GM12865 (cell line): ENCODE measurements at places on chromosomes 7 and 10.

- DNase-seq = no peak
Measured at GRCh38 chr10:98097616-98098015, 36.8 kb upstream of the R3HCC1L start.

DNA sequence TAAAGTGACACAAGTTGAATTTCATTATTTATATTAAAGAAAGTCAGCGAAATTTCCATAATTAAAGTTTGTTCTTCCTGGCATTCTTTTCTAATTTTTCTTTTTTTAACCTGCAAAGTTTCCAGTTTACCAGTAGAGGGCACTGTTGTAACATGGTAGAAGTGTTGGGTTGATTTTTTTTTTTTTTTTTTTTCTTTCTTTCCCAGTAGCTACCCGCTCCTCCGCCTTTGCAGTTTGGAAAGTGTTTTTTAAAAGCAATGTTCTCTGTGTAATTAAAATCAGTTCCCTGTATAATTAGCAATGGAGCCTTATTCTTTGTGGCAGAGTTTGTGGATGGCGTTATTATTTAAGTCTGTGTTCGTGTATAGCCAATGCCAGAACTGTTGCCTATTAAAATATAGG, 53.7 kb downstream of the TAF3 start:
- DNase-seq = peak; percentile 7

DNA sequence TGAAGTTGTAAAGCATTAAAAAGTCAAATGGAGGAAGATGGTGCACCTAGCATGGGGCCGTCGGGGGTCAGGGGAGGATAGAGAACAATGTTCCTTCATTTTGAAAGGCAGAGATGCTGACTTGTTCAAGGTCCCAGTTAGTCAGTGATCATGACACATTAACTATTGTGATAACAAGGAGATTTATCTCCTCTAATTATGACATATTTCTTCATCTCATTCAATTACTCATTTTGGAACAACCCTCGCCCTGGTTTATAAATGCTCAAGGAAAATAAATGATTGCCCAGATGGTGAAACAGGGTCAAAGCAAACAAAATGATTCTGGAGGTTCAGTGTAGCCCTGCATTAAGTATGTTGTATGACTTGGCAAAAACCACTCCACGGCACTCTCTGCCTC, 106.2 kb downstream of the ITIH5 start:
- no peak for DNase-seq

DNA sequence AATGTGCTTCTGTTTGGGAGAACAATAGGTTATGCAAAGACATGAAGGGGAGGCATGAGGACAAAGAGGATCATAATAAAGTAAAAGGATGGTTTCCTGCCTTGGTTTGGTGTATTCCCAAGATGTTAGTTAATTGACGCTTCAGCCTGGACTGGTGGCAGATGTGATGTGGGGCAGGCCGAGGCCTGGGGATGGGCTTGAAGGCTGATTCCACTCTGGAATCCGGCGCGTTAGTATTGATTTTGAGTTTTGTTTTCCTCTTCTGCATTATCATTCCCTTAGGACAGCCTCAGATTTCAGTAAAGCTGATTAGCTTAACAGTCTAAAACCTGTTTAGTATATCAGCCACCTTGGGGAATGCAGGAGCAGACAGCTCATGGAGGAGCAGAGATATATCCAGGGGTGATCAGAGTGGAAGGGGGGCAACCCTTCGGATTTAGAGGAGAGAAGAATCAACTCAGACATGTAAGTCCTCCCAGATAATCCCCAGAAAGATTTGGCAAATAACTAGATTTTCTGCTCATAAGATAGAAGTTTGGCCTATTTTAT, 159.8 kb upstream of the MTPN start:
- no peak for DNase-seq

- DNase-seq = no peak
Measured at GRCh38 chr10:121326905-121327304, 271.3 kb downstream of the FGFR2 start.

DNA sequence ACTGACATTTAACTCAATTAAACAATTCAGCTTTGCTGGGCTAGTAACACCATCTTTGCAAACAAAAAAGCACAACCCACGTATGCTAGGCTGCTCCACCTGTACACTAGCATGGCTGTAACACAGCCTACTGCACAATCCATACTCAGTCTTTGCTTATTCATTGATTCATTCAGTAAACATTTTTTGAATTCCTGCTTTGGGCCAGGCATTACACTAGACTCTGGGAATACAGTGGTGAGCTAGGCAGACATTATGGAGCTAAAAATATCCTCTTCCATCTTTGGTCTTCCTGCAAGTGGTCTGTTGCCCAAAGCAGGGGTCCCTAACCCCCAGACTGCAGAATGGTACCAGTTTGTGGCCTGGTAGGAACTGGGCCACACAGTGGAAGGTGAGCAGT, 9.9 kb downstream of the CNNM1 start:
- no peak for DNase-seq

DNA sequence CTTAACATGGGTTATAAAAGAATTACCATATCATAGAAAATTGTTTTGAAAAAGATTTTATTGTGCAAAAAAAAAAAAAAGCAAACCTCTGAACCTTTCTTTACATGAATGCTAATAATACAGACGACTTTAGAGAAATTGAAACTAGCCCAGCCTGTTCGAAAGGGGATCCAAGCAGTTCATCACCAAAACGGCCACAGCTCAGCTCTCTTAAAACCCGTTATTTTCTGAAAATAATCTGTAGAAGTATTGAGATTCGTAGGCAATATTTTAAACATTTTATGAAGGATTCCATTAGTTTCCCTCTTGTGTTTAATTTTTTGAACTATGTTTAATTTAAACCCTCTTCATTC, 9.9 kb upstream of the GSAP start:
- DNase-seq = peak; percentile 69

DNA sequence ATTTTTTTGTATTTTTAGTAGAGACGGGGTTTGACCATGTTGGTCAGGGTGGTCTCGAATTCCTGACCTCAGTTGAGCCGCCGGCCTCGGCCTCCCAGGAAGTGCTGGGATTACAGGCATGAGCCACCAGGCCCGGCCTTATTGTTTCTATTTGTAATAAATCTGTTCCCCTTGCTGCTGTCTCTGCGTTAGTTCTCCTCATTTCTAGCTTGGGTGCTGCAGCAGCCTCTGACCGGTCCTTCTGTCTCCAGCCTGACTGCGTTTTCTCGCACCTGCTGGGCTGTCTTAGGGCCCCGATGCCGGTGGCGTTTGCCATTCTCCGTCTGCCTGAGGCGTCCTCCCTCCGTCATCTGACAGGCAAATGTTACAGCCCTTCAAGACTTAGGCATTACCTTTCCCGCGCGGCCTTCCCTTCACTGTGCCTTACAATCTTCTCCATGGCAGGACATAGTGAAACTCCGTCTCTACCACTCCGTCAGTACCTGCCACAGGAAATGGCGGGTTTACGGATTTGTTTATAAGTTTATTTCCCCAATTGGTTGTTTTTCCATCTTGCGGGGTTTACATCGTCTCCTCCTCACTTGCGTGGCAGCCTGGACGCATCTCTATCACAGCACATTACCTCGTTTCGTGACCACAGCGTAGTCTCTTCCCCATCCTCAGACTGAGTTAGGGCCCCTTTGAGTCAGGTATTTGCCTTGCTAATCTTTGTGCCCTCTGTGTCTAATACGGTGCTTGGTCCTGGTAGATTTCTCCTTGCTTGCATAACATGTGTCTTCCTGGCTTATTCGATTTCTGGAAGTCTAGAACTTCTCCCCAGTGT, 2.3 kb upstream of the GIMAP8 start:
- peak; percentile 25 for DNase-seq

DNA sequence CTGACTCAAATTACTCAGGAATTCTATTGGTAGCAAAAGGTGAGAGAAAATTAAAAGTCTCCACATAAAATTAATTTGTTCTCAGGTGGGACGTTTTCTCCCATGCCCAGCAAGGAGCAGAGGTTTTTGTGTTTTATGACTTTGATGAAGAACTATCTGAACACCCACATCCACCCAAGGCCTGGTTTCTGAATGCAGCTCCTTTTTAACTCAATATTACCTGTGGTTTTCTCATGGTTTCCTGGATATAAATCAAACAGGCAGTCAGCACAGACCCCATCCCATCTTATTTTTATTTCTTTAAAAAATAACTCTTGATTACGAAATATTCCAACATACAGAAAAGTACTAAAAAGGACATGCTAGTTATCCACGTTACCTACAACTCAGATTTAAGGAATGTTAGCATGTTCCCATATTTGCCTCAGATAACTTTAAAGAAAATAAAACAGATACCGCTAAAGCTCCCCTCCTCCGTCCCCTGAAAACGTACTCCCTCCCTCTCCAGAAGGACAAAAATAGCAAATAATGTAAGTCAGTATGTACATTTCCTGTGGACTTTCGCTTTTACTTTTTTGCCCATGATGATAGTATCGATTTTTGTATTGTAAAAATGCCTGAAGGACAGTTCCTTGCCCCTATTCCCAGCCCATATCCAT, 43.4 kb downstream of the GLI3 start:
- DNase-seq = no peak

GRCh38 chr7:36904101-36904500, 179.8 kb upstream of the AOAH start:
- DNase-seq = no peak

DNA sequence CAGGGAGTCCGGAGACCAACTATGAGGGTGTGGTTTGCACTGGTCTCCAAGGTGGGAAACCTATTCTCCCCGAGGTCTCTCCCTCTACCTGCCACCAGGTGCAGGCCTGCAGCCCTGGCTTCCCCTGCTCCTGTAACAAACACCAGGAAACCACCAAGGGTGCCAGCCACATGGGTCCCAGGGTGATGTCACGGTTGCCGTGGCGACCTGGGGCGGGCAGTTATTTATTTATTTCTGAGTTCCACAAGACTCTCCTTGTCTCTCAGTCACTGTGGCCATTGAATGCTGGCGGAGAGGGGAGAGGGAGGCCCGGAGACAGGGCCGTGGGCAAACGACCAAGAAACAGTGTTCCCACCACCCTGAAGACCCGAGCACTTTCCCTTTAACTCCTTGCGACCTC, 27.0 kb downstream of the MMD2 start:
- peak; percentile 9 for DNase-seq

GRCh38 chr10:126052171-126052570, 155.8 kb downstream of the FANK1 start:
- DNase-seq = no peak

DNA sequence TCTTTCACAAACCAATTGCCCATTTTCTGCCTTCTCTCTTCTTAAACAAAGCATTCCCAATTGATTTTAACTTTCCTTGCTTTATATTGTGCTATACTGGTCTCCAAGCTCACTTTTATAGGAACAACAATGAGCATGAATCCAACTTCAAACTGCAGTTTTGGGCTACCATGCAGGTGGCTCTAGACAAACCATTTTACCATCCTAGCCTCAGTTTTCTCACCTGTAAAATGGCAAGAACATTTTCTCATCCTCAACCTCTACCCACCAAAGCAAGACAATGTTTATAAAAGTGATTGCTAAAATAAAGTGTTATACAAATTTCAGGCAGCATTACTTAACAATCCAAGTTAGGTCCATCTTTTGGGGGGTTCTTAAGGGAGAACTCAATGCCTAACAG, 66.8 kb upstream of the ASAH2 start:
- DNase-seq = no peak

DNA sequence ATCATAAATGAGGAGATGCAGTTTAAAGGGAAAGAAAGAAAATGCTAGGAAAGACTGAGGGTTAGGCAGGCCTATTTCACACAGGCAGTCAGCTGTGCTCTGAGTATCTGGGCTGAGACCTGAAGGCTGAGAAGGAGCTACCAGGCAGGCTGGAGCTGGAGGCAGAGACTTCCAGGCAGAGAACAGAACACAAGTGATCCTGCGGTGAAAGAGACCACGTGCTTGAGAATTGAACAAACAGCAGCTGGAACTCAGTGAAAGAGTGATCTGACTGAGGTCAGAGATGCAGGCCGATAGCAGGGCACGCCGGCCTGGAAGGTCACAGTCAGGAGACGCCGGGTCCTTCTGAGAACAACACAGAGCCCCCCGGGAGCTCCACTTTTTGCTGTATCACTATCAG, 147.8 kb downstream of the ADAM12 start:
- no peak for DNase-seq

GRCh38 chr10:15842556-15843169, 17.6 kb downstream of the MINDY3 start:
- DNase-seq = no peak

DNA sequence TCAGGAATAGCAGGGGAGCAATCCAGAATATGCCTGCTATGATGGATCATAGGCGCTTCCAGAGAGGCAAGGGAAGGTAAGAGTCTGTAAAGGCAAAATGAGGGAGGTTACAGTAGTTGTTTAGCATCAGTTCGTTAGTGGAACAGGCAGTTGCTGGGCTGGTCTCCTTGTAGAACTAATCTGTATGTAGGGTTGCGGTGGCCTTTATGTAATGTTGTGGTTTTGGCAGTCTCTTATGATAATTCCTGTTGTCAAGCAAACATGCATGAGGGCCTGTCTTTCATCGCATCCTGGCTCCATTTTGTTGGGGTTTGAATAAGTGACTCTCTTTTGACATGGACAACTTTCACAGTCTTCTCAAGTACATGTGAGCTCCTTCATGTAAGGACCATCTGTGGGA, 427.8 kb upstream of the LRGUK start:
- DNase-seq = no peak

DNA sequence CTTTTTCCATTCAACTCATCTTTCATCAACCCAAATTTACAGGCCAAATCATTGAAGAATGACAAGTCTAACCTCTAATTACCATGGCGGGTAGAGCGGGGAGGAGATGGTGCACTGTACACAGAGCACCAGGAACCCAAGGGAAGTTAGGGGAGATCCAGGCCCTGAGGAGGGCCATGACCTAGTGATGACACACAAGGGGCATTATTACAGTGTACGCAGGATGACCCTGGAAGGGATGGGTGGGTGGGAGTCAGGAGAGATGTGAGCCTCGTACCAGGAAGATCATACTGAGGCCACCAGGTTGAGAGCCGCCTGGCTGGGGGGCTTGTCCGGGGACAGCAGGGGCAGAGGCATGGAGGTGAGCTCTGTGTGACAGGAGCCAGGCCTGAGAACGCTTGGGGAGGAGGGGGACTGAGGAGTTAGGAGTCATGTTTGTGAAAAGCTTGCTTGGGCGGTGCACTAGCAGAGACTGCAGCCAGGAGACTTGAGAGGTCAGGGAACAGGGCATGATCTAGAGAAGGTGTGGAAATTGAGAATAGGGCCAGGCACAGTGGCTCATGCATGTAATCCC, 89.5 kb upstream of the CCNY start:
- DNase-seq = no peak

DNA sequence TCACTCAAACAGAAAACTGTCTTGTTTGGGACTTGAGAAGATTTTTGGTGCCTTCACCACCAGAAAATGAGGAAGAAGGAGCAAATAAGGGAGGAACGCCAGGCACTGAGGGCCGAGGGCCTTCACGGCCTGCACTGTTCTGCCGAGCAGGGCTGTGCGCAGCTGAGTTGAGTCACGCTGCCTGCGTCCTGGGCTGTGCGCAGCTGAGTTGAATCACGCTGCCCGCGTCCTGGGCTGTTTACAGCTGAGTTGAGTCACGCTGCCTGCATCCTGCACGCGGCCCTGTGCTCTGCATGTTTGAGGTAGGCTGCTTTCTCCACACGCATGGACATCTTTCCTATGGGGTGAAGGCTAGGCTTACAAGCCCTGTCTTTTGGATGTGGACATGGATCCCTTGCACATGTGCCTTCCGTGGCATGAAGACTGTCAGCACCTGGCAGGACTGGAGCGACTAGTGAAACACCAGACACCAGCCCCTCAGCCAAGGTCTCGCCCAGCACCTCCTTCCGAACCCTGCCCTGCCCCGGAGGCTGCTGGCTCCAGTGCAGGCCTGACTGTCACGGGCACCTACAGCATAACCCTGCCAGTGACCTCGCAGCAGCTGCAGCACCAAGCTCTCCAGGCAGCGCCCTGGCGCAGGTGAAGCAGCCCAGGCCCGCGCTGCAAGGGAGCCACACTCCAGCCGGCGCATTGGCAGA, 96.7 kb downstream of the HTR5A start:
- DNase-seq = peak; percentile 88
